ENCODE measurements at places on chromosomes 3 and 15.

- DNase-seq = no peak
Measured at GRCh38 chr3:124652009-124652408, 78.2 kb upstream of the UMPS start.

- peak; percentile 39 for DNase-seq
Measured at GRCh38 chr15:45827275-45827674, 192.4 kb downstream of the SQOR start.

DNA sequence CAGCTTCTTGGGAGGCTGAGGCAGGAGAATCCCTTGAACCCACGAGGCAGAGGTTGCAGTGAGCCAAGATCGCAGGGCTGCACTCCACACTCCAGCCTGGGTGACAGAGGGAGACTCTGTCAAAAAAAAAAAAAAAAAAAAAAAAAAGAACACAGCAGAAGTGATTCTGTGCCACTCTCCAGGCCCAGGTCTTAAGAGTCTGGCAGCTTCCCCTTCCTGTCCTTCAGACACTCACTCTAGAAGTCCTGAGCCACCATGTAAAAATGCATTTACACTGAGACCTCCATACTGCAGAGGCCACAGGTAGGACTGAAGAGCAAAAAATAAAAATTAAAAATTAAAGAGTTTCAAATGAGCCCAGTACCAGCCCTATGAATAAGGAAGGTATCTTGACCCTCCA lies 11.8 kb upstream of the CDV3 start:
- DNase-seq = no peak

- peak; percentile 89 for DNase-seq
Measured at GRCh38 chr15:70036585-70037291, 61.0 kb downstream of the TLE3 start.

- DNase-seq = no peak
Measured at GRCh38 chr3:111156517-111156916, 84.9 kb downstream of the NECTIN3 start.

DNA sequence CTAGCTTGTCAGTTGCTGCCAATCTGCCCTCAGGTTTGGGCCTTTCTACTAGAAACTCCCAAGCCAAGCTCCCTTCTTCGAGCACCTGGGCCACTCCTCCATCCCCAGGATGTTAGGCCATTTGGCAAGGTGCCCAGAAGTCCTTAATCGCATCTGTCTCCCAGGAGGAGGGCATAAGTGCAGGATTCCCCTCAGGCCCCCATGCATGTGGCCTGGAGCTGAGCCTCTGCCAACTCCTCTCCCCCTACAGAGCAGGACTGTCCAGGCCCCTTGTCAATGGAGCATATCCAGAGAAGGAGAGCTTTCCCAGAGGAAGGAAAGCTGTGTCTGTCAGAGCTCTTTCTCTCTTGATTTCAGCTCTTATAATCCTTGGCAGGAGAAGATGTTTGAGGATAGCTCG lies 182.6 kb upstream of the ROPN1 start:
- DNase-seq = no peak

GRCh38 chr3:184710870-184711492 lies 883 bp downstream of the MAGEF1 start:
- DNase-seq = peak; percentile 76

DNA sequence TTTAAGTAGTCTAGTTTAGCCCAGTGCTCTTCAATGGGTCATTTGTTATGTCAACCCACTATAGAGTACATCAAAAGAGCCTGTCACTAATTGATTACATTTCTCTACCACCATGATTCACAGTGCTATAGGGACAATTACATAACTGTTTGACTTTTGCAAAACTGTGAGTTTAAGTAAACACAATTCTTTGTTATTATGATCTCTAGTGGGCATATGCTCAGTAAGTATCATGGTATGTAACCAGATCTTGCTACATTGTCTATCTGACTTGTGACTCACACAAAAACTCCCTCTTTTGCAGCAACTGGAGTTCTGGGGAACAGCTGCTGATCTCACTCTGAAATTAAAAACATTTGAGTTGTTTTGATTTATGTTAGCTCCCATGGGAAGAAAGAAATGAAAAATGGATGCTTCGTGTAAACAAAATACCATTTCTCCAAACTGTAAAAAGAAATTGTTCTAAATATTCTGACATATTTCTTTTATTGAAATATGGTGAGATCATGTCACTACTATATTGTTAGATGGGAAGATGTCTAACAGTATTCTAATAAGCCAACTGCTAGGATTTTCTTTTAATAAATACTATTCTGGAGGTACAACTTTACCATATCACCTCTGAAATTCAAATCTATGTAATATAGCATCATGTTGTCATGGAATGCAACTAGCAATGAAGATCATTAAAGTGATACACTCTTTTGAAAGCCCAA lies 470.4 kb downstream of the ROBO1 start:
- no peak for DNase-seq

GRCh38 chr3:95565502-95565901 lies 1248.9 kb upstream of the EPHA6 start:
- no peak for DNase-seq

GRCh38 chr3:123540285-123540684 lies 44.6 kb downstream of the HACD2 start:
- DNase-seq = no peak

DNA sequence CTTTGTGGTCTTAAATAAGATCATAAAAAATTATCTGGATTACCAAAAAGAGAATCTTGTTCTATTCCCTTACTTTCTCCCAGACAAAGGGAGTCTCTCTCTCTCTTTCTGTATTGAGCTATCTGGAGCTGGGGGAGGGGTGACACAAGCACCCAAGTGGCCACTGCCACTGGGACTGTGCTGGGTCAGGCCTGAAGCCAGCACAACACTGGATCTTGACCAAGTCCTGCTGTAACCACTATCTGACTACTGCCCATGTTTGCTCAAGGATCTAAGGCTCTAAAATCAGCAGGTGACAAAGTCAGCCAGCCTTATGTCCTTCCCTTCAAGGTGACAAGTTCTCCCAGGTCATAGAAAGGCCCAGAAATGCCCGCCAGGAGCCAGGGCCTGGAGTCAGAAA lies 75.0 kb upstream of the SPATA16 start:
- no peak for DNase-seq

DNA sequence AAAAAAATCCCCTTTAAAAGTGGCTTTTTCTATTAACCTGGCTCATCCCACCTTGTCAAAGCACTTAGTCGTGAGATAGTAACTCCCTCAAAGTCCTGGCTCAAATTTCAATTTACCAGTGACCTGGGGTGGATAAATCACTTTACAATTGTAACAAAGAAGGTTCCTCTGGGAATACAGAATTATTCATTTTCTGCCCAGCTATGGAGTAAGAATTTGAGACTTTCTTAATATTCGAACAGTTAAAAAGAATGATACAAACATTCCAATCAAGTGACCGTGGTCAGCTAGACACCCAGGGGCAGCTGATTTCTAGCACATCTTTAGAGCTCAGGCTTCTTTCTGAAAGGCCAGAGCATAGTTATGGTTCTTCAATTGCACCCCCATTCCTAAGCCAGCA lies 291.0 kb upstream of the TGFBR2 start:
- DNase-seq = no peak

GRCh38 chr15:71290002-71290401 lies 174.7 kb downstream of the THSD4 start:
- no peak for DNase-seq

DNA sequence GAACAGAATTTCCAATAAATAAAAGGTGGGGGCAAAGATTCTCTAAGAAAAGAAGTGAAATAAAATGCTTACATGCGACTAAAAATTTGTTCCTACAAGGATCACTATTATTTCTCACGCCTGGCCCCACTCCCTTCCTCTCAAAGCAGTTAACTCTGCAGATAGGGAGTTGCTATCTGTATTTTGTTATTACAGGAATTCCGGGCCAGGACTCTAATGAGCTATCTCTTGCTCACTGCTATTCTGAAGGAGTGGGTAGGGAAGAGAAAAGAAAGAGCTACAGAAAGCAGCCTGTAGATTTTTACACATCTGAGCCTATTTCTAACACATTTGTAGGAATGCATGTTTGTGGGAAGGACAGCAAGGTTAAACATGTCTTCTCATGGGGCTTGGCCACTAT lies 140.4 kb downstream of the PCCB start:
- DNase-seq = no peak
